ENCODE measurements at places on chromosomes 4 and X. TPM values are rescaled to one million over a fixed set of nuclear protein-coding genes. Genes with fewer than 3 reads are reported as not detected.

- no peak for DNase-seq
Measured at GRCh38 chrX:9586992-9587392, 122.1 kb downstream of the TBL1X start.

The FAM184B gene
- 0.09 TPM for total RNA-seq

The OTC gene
- total RNA-seq = not detected

The CTAG1B gene
- not detected for total RNA-seq

The ZAR1 gene
- not detected for total RNA-seq

The ADH4 gene
- total RNA-seq = 5.9 TPM

The DGKK gene
- not detected for total RNA-seq

DNA sequence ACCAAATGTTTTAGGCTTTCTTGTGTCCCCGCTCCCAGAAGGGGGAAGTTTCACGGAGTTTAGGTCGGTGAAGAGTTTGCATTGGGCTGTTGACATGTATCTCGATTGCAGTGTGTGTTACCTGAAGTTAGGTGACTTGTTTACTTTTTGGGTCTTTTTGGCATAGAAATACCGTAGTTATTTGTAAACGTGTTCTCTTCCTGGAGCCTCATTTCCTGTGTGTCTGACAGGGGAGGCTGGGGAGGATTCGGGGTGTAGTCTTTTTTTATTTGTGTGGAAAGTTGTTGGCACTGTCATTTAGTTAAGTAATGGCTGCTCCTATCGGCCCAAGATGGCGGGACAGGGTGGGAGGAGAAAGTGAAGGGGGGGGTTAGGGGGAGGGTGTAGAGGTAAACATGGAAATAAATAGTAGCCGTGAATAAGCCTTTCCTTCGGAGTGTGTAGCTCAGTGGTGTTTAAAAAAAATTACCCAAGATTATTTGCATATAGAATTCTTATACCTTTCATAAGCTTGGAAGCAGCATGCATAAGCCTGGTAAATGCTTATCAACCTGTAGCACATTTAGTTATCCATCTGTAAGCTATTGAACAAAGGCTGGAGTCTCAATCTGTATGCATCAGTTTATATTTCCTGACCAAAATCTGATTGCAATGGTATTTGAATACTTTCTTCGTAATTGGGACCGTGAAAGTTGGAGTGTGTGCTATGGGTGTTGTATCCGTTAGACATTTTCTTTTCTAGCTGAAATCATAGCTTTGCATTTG is 1.6 kb downstream of the KDM6A start:
- peak; percentile 77 for DNase-seq

DNA sequence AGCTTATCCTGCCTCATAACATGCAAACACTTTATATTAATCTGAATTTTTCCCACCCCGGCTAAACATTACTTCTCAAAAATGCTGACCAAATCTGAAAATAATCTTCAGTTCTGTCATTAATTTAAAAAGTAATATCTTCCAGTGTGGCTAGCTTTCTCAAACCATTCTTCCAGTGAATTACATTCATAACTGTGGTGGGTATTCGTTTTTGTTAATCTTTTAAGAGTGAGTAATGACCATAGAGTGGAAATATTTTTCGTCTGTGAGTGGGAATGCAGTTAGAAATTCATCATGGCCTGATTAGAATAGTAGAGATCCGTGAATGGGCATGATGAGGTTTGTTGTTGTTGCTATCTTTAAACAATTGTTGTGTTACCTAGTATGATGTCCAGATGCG is 138.6 kb upstream of the SFRP2 start:
- no peak for DNase-seq

- DNase-seq = peak; percentile 4
Measured at GRCh38 chrX:109733613-109734083, 591 bp upstream of the ACSL4 start.

The ASB12 gene
- total RNA-seq = not detected

The GLRB gene
- 3.3 TPM for total RNA-seq

The ENPEP gene
- 39.9 TPM for total RNA-seq

The PAGE1 gene
- not detected for total RNA-seq

- DNase-seq = no peak
Measured at GRCh38 chr4:142449771-142450373, 396.2 kb downstream of the INPP4B start.

The PPP2R3B gene
- total RNA-seq = 14.4 TPM

- DNase-seq = no peak
Measured at GRCh38 chr4:183492791-183493222, 12.1 kb upstream of the ING2 start.

DNA sequence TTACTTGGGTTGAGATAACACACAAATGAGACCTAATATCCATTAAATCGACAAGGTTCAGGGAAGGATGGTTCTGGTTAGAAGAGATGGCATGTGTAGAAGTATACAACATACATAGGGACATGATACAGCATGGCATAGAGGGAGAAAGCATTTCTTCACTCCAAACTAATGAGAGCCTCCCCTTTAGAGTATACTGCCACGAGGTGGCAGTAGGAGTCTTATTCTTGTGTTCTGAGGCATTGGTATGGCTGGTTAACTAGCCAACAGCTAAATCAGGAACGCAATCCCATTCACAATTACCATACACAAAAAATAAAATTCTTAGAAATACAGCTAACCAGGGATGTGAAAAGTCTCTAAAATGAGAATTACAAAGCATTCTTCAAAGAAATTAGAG is 29.1 kb upstream of the TRO start:
- DNase-seq = no peak

DNA sequence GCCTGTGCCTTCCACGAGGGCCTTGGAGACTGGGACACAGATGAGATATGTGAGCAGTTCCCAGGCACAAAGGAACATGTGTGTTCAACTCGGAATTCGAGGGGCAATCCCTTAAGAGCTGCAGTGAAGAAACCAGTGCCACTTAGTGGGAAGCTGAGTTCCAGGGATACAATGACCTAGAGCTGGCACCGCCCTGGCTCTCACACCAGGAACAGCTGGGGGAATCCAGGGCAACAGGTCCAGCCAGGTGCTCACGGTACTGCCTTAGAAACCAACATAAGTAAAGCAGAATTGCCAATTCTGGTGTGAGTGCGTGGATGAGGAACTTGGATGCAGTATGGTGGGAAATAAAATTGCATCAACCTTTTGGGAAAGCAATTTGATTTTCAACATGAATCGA is 122.9 kb downstream of the AFAP1 start:
- no peak for DNase-seq

The FAM114A1 gene
- 31.1 TPM for total RNA-seq

DNA sequence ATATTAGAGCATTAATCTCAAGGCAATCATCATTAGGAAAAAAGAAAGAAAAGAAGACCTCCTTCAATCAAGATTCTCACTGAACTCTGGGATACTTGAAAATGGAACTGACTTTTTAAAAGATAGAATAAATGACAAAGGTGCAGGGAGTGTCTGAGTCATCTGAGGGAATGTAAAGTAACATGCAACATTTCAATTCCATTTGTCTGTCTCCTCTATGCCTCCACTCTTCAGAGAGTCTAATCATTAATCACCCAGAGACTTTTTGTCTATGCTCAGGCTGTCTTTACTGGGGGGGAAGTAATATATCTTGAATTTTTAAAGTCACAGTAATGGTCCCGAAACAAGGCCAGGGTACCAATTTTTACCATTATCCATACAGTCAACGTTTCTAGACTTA is 55.0 kb upstream of the PACRGL start:
- no peak for DNase-seq

DNA sequence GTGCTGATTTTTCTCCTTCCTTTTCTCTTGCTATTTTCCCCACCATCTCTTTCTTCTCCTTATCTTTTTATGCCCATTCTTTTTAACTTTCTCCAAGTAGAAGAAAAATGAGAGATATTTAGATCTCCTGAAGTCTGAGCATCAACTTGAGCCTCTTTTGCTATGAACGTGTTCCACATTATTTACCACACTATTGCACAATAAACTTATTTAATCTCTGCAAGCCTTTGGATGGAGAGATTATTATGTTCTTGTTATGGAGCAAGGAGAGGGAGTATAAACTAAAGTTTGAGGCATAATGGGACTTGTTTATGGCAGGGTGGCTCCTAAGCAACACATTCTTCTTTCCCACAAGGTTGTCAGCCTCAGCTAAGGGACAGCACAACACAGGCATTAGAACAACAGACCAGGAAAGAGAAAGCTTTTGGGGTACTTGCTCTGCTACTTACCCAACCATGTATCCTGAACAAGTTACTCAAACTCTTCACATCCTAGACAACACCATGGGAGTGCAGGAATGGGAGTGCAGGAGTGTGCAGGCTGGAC is 365.5 kb upstream of the BOD1L1 start:
- no peak for DNase-seq

The HNRNPD gene
- total RNA-seq = 177 TPM

- no peak for DNase-seq
Measured at GRCh38 chr4:140996766-140997165, 136.5 kb downstream of the RNF150 start.

The GPR82 gene
- total RNA-seq = 0.98 TPM

The F11 gene
- 1.5 TPM for total RNA-seq

DNA sequence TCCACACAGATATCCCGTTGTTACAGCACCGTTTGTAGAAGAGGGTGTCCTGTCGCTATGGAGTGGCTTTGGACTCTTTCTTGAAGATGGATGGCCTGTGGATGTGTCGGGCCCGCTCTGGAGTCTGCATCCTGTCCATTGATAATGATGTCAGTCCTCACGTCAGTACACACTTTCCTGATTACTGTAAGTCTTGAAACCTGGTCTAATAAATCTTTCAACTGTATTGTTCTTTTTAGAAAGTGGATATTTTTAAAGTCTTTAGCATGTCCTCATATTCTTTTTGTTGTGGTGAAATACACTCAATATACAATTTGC is 14.9 kb downstream of the MSANTD1 start:
- peak; percentile 18 for DNase-seq

DNA sequence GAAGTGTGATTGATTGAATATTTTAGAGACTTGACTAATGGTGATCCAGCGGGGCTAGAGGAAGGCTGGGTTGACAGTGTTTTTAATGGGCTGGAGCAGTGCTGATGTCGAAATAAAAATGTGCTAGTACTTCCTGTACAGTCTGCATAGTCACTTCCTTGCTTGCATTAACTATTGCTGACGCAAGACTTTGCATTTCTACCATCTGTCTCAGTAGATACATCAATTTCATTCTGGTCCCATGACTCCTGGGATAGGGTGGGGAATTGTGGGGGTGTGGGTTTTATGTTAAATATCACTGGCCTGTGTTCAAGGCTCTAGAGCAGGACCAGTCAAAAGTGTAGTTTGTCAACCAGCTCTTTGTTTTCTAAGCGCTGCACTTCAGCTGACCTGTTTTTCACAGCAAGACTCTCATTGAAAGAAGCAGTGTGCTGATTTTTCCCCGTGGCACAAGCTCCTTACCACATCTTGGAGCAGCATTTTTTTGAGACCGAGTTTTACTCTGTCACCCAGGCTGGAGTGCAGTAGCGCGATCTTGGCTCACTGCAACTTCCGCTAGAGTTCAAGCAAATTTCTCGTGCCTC is 35.2 kb upstream of the PHEX start:
- no peak for DNase-seq

- no peak for DNase-seq
Measured at GRCh38 chr4:15754323-15754722, 23.8 kb upstream of the CD38 start.

DNA sequence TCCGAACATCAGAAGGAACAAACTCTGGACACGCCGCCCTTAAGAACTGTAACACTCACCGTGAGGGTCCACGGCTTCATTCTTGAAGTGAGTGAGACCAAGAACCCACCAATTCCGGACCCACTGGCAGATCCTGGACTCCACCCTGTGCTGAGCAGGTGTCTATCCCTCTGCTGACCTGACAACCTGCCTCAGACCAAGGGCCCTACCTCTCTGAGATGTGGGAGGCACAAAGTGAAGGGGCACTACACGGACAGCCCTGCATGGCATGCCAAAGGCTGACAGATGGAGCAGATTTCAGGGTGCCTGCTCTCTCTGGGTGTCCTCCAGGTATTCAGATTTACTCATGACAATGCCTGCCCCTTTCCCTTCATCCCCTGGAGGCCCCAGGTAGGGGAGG is 14.0 kb upstream of the HSFX1 start:
- no peak for DNase-seq

- no peak for DNase-seq
Measured at GRCh38 chr4:25108556-25108955, 51.7 kb downstream of the SEPSECS start.

- no peak for DNase-seq
Measured at GRCh38 chr4:6044805-6045204, 26.6 kb upstream of the C4orf50 start.

DNA sequence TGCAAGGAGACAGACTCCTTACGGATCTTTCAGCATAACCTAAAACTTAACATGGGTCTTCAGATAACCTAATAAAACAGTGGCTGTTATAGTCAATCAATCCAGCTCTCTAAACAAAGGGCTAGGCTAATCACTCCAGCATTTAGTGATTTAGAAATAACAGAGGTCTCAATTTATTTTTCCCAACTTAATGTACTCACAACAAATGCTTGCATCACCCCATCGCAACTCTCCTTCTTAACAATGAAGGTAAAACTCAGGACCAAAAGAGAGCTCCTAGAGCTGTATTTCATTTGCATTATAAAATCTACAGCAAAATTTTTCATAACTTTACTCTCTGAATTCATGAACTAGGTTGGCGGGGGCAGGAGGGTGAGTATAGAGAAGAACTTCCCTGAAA is 1.1 kb downstream of the LIN54 start:
- DNase-seq = no peak

DNA sequence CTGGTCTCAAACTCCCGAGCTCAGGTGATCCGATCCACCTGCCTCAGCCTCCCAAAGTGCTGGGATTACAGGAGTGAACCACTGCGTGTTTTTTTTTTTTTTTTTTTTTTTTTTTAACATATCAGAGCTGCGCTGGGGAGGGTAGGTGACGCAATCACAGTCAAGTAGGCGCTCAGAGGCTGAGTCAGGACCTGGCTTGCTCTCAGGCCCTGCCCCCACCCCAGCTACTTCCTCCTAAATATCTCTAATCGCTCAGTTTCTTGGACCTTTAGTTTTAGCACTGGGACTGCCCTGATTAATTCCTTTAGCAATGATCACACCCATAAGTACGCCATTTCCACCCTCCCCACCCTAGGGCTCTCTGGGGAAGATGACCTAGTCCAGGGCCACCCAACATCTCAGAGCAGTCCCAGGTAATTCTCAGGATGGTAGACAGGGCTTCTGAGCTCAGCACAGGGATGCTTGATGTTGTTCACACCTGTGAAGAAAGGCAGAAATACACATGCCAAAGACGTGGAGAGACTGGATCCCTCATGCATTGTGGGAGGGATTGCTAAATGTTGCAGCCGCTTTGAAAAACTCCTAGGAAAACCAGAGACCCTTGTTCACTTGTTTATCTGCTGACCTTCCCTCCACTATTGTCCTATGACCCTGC is 50.2 kb downstream of the DDX3X start:
- no peak for DNase-seq

DNA sequence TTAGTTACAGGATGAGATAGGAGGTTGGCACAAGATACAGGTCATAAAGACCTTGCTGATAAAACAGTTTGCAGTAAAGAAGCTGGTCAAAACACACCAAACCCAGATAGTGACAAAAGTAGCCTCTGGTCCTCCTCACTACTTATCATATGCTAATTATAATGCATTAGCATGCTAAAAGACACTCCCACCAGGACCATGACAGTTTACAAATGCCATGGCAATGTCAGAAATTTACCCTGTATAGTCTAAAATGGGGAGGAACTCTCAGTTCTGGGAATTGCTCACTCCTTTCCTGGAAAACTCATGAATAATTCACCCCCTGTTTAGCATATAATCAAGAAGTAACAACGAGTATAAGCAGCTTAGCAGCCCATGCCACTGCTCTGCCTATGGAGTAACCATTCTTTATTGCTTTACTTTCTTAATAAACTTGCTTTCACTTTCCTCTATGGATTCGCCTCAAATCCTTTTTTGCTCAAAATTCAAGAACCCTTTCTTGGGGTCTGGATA is 1254.4 kb downstream of the PCDH7 start:
- no peak for DNase-seq

GRCh38 chr4:40204507-40205258 is 7.9 kb downstream of the RHOH start:
- DNase-seq = no peak

All from kidney (tissue), 22 donors.